Activated CD4-positive, alpha-beta T cell treated with anti-CD3 and anti-CD28 coated beads for 4 hours (primary cell): ENCODE measurements at places on chromosomes 1 and 21.
A peak's percentile ranks its signal among the peaks of the same experiment; 100 is the strongest.

GRCh38 chr1:191912517-191912916, 245.7 kb upstream of the RGS18 start:
- no peak for DNase-seq

DNA sequence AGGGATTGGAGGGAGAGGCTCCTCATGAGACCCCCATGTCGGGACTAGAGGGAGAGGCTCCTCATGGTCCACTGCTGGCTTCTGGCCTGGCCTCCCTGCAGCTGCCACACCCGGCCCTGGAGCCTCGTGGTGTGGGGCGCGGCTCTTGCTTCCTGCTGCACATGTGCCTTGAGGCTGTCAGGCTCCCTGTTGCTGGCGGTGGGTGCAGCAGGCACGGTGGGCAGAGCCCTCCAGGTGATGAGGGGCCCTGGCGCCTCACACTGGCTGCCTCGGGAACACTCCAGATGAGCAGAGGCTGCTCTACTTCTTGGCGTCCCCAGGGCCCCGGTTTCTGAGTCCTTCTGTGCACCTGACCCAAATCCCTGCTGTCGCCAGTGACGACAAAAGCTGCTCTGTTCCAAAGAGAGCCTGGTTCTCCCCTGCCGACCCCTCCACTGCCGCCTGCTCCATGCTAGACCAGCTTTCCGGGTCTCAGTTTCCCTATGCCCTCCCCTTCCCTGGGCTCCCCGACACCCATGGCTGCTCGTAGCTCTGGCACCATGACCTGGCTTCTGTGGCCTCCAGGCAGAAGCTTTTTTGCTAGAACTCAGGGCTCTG, 9.7 kb upstream of the ATAD3B start:
- no peak for DNase-seq

DNA sequence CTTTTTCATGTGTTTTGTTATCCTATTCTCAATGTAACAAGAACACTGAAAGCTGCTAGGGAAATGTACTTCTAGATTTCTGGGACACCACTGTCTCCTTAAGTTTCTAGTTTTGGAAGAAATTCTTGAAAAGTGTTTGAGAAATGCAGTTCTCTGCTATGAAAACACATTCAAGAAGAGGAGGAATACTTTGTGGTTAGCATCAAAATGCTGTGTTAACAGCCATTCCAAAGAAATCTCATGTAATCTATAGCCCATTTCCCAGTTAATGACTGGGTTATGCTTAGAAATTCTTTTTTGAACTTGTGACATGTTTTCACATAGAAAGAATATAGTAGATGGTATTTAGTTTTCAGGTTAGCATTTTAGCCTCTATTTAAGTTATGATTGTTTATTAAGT, 6.0 kb downstream of the RAVER2 start:
- DNase-seq: no peak

DNA sequence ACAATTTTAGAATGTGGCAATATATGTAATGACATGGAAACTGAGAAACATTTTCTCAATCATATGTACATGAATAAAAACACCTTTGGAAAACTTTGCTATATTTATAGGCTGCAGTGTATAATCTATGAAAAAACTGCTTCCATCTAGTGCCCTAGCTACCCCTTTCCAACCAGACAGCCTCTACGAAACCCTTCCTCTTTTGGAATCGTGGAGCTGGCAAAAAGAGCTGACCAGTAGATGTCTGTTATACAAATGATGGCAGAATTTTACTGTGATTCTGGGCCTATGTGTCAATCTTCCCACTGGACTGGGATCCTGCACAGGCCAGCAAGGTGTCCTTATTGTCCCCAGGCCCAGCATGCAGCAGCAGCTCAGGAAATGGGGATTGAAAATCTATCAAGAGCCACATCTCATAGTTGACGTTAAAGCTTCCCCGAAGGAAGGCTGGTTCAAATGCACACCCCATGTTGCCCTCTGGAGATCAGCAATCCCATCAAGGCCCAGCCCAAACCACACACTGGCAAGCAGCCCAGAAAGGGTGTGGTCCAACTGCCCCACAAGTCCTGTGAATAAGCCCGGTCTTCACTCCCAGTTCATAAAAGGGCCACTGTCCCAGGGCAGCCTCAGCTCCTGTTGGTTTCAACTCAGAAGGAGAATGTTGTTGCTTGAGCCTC, 8.8 kb upstream of the FAM20B start:
- no peak for DNase-seq

GRCh38 chr1:243482141-243483022, 226.5 kb downstream of the SDCCAG8 start:
- no peak for DNase-seq

- peak; percentile 11 for DNase-seq
Measured at GRCh38 chr1:43270421-43271095, 775 bp downstream of the TMEM125 start.

- DNase-seq: no peak
Measured at GRCh38 chr1:150017206-150017750, 6.8 kb upstream of the OTUD7B start.

DNA sequence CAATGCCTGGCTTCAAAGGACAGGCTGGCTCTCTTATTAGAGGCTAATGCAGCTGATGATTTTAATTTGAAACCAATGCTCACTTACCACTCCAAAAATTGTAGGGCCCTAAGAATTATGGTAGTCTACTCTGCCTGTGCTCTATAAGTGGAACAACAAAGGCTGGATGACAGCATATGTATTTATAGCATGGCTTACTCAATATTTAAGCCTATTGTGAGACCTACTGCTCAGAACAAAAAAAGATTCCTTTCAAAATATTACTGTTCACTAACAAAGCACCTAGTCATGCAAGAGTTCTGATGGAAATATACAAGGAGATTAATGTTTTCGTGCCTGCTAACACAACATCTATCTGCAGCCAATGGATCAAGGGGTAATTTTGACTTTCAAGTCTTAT, 73.8 kb upstream of the DUSP10 start:
- no peak for DNase-seq

- no peak for DNase-seq
Measured at GRCh38 chr1:45863218-45863617, 59.8 kb downstream of the MAST2 start.
